ENCODE measurements at places on chromosomes 2 and 18.

DNA sequence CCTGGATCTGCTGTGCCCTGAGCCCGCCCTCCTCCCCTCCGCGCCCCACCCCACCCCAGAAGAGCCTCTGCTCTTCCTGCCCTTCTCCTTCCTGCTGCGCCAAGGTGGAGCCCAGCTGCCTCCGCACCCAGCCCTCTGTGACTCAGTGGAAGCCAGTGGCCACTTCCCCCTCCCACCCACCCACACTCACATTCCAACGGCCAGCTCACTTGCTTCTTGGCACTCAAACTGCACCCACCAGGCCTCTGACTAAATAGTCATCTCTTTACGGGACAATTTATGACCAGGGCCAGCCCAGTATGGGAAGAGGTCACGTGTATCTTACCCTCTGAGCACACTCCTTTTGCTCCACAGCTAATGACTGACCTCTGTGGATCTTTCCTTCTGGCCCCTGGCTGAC, 150.4 kb upstream of the SLC1A4 start:
- no peak for DNase-seq

GRCh38 chr18:74264303-74265020, 27.3 kb downstream of the CYB5A start:
- no peak for DNase-seq

DNA sequence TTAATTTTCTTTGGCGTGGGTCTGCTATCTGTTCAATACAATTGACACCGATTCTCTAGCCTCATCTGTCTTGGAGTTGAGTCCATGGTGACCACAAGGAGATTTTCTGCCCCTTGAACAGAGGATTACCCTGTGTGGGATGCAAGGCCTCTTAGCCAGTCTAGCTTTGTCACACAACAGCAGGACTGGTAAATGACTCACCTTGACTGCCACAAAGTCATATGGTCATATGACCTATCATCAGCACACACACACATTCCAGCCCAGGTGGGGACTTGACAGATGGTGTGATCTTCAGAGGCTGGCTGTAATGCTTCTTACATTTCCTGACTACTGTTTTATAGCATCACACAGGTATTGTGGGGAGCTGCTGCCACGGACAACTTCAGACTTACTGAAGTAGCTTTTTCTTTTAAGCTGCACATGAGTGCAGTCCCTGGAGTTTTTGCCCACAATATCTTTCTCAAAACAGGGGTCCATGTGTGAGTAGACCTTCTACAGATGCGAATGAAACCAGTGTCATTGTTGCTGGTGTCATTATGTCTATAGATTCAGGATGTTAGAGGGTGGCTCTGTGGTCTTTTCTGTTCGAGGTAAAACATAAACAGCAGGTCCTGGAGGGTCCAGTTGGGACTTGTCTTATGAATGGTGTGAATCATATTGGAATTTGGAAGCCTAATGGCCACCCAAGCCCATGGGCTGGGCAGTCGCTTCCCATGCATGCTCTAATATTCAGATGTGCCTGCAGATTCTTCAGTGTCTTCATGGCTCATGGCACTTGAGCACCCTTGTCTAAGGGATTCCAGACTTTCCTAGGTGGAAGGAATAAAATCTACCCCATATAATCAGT, 18.6 kb upstream of the ACOXL start:
- DNase-seq = no peak

DNA sequence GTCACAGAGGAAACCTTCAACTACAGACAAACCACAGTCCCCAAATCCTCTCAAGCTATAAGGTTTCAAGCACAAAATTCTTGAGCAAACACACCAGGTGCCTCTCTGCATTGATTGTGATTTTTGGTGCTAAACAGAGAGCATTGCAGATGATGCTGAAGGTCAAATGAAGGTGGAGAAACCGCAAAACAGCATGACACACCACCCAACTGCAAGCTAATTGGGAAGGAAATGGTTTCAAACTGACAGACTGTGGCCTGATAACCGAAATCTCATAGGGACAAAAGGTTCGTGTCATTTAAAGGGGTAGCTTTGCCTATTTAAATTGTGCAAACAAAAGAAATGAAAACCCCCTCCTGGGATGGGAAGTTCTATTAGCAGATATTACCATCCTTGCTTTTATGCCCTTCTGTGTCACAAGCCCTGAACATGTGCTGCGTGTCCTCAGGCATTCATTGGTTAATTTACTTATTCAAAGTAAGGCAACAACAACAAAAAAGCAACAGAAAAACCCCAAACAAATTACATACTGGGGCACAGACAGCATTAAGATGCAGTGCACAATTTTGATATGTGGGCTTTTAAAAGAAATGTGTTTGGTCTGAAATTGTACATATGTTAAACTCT, 154.9 kb downstream of the AQP4 start:
- no peak for DNase-seq

GRCh38 chr18:45976974-45977373, 9.8 kb upstream of the EPG5 start:
- no peak for DNase-seq

DNA sequence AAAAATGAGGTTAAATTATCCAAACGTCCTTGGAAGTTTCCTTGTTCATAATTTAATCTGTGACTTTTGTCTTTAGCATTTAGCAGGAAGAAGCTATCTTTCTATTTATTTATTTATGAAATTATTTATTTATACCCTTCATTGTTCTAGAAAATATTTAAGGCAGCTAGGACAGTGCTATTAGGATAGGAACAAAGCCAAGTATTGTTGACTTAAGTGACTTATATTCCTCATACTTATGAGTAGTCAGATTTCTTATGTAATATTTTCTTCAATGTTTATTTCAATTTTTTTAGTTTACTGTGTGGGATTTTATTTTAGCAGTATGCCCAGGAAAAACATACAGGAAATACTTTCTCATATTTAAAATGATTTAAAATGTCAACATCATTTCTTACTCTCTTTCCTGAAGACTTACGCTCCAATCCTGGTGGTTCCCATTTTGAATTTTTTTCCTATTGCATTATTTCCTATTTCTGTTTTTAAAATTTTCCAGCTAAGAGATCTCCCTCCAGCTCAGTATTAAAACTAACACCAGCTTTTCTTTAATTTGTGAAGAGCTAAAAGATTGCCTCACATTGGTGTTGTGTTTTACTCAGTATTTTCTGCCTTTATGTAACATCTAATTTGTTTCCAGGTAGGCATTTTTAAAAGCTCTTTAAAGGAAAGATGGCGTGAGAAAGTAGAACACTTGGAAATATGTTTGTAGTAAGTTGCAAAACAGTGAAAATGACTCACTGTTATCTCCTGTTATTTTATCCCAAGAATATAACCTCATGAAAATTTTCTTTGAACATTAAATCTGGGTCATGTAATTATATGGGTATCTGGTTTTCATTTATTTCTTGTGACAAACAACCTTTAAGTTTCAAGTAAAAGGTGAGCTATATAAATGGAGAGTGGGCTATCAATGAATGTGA, 32.2 kb downstream of the MAPRE2 start:
- DNase-seq = no peak

DNA sequence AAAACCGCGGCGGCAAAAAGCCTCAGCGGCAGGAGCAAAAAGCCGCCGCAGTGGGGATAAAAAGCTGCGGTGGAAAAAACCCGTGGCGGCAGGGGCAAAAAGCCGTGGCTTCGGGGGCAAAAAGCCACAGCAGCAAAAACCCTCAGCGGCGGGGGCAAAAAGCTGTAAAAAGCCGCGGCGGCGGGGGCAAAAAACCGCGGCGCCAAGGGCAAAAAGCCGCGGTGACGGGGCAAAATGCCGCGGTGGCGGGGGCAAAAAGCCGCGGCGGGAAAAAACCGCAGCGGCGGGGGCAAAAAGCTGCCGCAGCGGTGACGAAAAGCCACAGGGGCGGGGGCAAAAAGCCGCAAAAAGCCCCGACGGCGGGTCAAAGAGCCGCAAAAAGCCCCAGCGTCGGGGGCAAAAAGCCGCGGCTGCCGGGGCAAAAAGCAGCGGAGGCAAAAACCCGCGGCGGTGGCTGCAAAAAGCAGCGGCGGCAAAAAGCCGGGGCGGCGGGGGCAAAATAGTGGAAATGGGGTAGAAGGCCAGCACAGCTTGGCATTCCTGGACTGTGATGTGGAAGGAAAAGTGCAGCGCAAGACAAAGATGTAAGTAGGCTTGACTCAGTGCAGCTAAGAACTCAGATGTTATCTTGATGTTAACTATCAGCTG, 151.8 kb downstream of the ANKRD30BL start:
- no peak for DNase-seq

DNA sequence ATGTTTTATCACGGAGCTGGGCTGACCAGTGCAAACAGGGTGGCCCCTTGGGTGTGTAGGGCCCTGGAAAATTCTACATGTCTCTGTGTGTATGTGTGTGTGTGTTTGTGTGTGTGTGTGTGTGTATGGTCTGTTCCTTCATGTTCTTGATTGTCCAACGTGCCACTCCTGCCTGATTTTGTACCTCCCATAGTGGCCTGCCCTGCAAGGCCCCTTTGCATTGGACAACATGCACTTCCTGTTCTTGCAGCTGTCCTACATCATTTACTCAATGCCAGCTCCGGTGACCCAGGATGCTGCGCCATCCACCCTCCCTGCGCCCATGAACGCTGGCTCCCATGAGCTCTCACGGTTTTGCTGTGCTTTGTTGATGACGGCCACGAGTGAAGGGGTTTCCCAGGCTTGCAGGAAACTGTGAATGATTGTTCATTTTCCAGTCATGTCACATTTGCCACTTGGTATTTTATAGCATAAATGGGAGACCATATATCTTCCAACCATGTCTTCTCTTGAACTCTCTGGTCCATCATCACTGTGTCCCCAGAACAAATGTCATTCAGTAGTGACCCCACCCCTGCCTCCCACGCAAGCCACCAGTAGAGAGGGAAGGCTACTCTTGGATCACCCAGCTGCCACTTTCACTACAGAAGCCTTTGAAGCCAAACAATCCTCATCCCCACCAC, 69.7 kb upstream of the NCK2 start:
- no peak for DNase-seq

GRCh38 chr2:147904051-147904450, 59.2 kb downstream of the ACVR2A start:
- no peak for DNase-seq

DNA sequence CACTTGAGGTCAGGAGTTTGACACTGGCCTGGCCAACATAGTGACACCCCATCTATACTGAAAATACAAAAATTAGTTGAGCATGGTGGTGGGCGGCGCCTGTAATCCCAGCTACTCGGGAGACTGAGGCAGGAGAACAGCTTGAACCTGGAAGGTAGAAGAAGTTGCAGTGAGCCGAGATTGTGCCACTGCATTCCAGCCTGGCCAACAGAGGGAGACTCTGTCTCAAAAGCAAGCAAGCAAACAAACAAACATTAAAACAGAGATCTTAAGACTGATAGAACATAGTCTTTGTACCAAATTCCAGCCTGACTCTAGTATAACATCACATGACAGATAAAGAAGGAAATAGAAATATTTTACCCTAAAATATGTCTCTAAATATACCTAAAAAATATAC, 168.1 kb downstream of the PTPRM start:
- no peak for DNase-seq

GRCh38 chr2:10413503-10413902, 34.6 kb downstream of the ODC1 start:
- DNase-seq = no peak

DNA sequence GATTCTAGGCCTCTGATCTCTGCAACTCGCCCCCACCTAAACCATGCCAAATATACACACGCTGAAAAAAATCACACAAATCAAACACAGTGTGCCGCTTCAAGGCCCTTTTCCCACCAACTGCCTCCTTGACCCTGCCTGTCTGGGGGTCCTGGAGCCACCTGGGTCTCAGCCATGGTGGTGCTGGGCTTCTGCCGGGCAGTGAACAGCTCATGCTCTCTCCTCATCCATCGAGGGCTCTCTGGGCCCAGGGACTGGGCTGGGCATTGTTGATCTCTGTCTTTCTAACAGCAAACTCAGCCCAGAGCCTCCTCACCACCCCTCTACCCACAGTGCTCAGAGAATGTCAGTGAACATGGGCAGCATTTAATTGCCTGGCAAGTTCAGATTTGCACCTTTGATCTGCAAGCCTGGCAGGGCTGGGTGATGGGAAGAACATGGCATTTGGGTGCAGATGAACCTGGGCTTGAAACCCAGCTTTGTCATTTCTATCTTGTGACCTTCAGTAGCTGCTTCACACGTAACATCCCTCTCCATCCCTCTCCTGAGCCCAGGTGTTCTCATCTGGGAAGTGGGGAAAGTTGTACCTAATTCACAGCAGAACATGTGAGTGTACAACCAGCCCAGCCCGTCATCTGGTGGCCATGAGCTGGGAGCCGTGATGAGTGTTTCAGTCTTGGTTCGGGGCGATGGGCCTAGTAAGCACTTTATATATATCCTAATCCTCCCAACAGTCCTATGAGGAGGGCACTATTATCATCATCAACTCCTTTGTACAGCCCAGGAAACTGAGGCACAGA, 46.1 kb downstream of the SDC1 start:
- no peak for DNase-seq

DNA sequence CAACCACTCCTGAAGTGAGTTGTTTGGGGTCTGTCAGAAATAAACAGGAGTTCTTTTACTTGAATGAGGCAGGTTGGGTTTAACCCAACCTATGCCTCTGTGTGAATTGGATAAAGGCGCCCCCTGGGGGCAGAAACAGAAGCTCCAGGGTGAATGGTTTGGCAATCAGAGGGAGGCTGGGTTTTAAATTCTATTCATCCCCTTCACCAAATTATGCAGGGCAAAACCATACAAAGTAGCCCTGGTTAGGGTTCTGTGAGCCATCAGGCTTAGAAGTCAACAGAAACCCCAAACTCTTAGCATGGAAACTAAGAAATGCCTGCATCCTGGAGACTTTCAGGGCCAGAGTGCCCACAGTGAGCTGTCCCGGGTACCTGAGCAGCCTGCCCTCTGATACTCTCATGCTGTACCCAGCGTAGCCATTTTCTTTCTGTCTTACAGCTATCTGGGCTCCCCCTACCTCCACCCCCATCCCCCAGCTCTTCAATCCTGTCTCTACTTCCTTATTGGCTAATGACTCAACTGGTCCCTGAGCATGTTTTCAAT, 241.5 kb downstream of the ICOS start:
- peak; percentile 31 for DNase-seq

DNA sequence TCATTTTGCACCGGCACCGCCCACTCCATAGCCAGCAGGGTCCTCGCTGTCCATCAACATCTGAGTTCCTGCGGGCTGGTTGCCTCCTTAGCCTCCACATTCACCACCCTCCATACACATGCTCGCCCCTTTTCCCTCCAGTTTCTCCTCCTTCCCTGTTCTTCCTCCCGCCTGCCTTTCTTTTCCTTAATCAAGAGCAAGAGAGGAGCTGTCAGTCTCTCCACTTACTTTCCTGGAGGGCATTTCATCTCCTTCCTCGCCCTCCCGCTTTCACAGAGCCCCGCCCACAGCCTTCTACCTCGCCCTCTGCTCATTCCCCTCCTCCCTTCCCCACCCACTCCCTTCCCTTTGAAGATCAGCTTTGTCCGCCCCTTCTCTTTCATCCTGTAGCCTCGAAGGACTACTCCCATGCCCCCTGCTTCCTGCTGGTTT, 13.8 kb upstream of the ZBTB7C start:
- no peak for DNase-seq

GRCh38 chr18:61791031-61791430, 101.8 kb downstream of the RNF152 start:
- DNase-seq = no peak

DNA sequence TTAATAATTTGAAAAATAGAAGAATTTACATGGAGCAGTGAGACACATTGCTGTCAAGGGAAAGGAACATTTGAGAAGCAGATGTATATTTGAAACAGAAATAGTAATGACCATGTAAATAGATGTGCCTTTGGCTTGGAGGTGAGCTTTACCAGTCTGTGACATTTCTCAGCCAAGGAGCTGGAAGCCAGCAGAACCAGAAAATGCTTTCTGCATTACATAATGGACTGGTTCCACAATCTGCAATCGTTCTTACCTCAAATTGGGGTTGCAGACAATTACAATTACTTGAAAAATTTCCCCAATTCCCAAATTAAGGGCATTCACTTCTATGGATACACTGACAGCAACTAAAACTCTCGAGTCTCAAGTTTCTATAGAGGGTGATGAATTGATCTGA, 59.7 kb downstream of the HNMT start:
- DNase-seq = no peak
